Activated gamma-delta T cell treated with Interleukin-2 at 50 U/mL for 16 hours (primary cell): ENCODE measurements at places on chromosomes 16 and 17.

DNA sequence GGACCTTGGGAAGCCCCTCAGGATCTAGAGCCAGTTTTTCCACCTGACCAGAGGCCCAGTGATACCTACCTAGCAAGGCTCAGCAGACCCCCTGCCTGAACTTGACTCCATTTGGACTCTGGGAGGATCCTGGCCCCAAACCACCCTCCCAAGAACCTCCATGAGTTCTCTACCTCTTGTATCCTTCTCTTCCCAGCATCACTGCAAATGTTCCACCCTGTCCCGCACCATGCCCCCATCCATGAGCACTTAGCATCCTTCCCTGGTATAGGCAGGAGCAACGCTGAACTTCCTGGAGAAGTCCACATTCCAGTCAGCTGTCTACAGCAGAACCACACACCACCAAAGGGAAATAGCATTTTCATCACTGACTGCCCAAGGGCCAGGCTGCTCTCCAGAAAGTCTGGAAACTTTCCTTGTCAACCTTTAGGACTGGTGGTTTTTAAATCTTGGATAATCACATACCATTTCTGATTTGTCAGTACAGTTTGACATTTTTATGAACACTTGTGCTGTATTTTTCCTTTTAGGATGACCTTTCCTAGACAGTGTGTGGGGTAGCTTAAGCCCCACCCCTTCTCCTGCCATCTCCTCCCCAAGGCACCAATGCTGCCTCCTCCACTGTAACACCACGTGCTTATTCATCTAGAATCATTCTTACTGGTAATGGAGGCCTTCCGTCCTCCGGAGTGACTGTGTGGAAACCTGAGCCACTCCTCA lies 13.9 kb downstream of the EIF4A3 start:
- DNase-seq: no peak

DNA sequence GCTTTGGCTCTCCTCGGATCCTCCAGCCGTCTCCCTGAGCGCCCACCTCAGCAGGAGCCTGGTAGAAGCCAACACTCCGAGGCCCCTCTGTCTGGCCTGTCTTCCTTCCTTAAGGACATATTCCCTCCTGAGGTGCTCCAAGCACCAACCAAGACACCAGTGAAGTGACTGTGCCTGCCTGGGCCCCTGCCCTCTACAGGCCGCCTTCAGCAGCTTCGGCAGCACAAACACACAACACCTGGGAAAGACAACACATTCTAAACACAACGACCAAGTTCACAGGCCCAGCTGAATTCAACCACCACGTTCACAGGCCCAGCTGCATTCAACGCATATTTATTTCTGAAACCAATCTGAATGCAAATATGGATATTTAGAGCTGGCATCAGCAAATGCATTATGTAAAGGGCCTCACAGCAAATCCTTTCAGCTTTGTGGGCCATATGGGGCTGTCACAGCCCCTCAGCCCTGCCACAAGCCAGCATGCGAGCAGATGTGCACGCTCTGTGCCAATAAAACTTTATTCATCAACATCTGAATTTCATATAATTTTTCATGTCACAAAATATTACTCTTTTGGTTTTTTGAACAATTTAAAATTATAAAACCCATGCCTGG lies 12.2 kb downstream of the GALNS start:
- no peak for DNase-seq

GRCh38 chr16:22862046-22862445 lies 48.1 kb downstream of the HS3ST2 start:
- DNase-seq: no peak

DNA sequence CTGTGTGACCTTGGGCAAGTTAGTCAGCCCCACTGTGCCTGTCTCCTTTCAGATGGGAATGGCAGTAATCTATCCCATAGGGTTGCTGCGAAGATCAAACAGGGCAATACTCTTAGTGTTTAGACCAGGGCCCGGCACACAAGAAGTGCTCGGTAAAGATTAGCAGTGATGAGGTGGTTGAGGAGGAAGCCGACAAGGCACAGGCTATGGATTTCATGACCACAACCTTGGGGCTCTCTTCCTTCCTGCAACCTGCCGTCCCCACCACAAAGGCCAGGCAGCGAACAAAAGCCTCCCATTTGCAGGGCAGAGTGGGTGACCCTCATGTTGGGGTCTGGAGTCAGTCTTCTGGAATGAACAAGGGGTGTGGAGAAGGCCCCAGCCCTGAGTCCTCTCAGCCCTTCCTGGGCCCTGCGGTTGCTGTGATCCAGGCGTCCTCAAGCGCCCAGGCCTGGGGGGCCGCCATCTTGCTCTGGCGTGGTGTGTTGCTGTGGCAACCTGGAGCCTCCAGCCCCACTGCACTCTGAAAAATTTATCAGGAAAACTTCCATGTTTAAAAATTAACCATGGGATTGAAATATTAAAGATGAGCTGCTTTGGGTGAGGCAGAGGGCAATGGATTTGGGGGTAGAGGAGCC lies 9.8 kb downstream of the ADAM11 start:
- DNase-seq: no peak

GRCh38 chr16:56861092-56861610 lies 3.9 kb upstream of the SLC12A3 start:
- no peak for DNase-seq

- DNase-seq: no peak
Observed at GRCh38 chr16:72889616-72890582, 158.0 kb downstream of the ZFHX3 start.

DNA sequence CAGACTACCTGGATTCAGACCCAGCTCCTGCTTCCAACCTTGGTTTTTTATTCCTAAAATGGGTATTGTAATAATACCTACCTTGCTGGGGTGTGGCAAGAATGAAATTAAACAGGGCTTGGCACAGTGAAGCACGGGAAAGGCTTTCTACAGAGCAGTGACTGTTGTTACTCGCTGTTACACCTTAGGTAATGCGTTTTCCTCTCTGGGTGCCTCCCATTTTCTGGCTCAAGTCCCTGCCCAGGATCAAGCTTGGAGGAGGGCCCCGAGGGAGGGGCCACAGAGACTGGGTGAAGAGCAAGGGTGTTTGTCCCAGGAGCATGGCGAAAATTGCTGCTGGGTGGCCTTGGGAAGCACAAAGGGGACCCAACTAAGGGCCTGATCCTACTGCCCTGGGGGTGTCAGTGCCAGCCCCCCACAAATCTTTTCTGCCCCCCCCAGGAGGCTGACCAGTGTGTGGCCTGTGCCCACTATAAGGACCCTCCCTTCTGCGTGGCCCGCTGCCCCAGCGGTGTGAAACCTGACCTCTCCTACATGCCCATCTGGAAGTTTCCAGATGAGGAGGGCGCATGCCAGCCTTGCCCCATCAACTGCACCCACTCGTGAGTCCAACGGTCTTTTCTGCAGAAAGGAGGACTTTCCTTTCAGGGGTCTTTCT lies 13.3 kb downstream of the MIEN1 start:
- no peak for DNase-seq

DNA sequence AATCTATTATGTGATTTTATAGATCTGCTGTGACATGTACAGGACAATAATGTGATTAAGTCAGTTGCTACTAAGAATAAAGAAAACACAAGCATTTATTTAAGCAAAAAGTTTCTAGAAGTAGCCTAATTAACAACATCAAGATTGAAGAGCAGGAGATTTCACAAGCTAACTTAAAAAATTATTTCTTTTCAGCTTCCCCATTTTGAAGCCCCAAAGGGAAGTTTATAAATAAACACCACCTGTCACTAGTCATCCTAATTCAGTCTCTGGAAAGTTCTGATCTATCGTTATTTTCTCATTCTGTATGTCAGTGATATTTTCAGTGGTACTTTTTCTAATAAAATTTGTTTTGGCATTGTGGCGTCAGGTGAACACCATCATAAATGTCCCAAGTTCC lies 8.3 kb downstream of the CAPNS2 start:
- no peak for DNase-seq

DNA sequence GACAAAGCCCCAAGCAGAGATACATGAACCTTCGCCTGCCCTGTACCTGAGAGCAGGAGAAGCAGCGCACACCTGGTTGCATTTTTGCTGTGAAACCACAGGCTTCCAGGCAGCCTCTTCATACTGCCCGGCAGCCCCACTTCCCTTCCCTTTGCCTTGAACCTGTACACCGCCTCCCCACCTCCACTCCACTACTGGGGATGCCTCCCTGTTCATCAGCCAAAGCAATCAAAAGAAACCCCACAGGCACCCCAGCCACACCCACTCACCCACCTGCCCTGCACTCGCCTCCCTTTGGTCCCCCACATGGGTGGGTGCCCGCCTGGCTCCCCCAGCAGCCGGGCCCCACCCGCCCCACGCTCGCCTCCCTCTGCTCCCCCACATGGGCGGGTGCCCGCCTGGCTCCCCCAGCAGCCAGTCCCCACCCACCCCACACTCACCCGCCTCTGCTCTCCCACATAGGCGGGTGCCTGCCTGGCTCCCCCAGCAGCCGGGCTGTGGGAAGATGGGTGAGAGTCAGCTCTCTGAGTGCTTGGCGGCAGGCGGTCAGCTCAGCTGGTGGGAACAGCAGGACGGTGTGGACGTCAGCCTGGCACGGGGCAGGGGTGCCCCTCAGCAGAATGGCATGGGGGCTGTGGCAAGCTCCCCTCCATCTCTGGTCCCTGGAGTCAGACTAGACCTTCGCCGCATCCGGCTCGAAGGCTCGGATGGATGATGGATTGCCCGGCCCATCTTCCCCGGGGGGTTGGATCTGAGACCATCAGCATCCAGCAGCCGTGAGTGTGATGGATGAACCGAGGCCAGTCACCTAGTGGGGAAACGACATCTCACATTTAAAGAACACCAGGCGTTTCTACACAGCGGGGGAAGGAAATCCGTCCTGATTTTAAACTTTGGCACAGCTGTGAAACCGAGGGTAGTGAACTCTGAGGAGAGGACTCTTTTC lies 135.6 kb downstream of the BANP start:
- DNase-seq: no peak

DNA sequence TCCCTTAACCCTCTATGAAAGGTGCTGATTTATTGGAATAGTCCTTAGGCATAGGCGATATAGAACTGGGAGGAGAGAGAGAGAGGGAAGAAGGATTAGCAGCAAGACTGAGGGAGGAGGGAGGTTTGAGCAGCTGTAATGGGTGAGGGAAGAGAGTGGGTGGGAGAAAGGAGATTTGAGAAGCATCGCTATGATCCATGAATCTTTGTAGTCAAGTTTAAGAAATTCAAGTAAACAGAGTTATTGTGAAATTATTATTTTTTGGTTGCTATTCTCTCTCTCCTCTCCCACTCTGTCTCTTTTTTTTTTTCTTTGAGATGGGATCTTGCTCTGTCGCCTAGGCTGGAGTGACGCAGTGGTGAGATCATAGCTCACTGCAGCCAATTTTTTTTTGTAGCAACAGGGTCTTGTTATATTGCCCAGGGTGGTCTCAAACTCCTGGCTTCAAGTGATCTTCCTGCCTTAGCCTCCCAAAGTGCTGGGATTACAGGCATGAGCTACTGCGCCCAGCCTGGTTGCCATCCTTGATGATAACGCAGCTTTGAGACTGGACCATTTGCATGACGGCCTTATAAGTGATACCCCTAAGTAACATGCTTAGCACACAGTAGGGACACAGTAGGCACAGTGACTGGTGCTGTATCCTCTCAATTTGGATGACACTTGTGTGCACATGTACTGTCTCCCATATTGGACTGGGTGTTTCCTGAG lies 21.0 kb upstream of the TNS4 start:
- no peak for DNase-seq

DNA sequence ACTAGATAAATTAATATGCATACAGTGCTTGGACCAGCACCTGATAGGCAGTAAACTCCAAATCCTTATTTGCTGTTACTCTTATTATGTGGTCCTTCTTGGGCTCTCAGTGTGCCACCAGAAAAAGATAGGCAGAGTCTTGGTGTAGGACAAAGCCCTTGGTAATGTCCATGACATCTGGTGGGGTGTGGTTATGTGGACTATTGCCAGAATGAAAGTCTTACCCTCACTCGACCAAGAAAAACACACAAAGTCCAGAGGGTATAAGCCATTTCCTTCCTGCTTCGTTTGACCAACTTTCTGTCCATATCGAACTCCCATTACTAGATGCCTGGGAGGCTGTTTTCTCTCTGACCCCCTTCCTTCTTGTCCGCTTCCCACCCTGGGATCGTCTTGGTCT lies 140.9 kb downstream of the UTP18 start:
- DNase-seq: no peak

DNA sequence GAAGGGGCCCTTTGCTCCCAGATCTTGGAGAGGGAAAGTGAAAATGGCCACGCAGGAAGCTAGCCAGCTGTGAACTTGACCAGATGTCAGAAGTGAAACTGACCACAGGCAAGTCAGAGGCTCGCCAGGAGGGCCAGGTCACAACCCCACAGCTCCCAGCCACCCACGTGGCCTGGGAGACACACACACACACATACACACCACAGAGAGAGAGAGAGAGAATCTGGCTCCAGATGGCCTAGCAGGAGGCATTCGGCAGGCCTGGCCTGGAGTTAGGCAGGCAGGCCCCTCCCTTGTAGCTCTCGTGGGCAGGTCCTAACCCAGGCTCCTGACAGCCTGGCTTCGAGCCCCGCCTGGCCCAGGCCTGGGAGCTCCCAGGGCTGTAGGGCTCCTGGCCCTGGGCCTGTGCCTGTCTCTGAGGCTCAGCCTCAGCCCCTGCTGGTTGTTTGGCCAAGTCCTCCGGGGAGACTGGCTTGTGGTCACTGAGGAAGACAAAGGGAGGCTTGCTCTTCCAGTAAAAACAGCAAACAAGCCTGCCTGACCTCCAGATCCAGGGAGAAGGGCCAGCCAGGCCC lies 20.2 kb downstream of the NGFR start:
- no peak for DNase-seq

- DNase-seq: no peak
Observed at GRCh38 chr17:62653826-62654761, 26.6 kb downstream of the MRC2 start.

DNA sequence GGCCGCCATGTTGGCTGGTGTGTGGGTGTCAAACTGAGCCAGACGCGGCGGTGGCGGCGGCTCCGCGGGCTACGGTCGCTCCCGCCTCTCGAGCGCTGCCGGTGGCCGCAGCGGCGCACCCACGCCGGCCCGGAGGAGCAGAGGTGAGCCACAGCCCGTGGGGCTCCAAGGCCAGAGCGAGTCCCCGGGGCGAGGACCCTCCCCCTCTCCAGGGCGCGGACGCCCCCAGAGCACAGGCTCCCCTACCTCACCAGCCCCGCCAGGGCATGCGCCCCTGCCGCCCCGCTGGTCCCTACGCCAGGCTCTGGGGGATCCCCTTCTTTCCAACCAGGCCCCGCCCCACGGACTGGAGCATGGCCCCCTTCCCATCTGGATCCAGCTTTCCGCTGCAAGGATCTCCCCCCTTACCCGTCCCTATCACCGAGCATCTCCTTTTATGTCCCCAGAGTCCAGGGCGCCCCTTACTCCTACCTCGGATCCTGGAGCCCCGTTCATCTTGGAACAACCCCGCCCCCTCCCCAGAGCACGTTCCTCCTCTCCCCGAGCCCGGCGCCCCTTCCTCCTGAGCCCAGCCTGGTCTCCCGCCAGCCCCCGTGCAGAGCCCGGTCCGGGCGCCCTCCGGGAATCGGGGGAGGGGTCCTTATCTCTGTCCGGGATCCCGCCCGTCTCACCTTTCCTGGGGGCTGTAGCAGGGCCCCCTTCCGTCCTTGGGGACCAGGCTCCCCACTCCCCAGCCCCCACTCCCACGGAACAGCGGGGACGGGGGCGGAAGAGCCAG lies 412 bp downstream of the EPN2 start:
- no peak for DNase-seq
